ENCODE measurements at places on chromosomes 11 and 22.

DNA sequence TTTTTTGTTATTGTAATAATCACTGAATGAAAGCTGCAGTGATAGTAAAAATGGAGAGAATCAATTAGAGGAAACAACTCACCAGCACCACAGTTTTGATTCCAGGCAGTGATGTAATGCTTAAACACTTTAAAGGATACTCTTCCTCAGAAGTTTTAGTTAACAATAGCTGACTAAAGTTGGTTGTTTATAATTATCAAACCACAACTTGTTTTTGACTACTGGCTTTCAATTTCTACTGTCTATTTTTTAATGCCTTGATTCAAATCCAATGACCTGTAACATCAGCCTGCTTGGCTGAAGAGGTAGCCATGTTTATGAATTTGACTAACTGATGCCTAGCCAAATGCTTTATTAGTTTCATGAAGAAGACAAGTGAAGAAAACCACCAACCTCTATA lies 18.2 kb upstream of the CASP12 start:
- no peak for DNase-seq

DNA sequence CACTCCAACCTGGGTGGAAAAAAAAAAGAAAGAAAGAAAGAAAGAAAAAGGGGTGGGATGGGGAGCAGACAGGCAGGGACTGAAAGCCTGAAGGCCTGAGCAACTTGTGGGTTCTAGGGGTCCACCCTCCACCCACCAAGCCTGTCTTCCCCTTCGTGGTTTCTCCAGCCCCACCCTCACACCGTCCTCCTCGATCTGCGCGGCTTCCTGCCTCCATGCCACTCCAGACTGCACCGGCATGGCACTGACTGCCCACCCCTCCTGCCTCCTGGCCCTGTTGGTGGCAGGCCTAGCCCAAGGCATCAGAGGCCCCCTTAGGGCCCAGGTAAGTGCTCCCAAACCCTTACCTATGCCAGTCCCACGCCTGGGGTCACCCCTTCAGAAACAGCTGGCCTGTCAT lies at the start of gene CTSW:
Gene CTSW (plus strand): TSS at position 221 of the 400 bp plus-strand sequence. CDS start 18 bp downstream, at position 239.
- no peak for DNase-seq

GRCh38 chr22:32389685-32390084 lies 22.4 kb downstream of the RTCB start:
- DNase-seq: no peak

DNA sequence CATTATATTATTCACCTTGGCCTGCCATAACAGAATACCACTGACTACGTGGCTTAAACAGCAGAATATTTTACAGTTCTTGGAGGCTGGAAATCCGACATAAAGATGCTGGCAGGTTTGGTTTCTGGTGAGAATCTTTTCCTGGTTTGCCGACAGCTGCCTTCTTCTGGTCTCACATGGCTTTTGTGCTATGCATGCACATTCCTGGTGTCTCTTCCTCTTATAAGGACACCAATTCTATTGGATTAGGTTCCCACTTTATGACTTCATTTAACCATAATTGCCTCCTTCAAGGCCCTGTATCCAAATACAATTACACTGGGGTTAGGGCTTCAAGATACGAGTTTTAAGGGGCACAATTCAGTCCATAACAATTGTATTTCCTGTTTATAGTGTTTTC lies 17.1 kb downstream of the RNF214 start:
- no peak for DNase-seq

DNA sequence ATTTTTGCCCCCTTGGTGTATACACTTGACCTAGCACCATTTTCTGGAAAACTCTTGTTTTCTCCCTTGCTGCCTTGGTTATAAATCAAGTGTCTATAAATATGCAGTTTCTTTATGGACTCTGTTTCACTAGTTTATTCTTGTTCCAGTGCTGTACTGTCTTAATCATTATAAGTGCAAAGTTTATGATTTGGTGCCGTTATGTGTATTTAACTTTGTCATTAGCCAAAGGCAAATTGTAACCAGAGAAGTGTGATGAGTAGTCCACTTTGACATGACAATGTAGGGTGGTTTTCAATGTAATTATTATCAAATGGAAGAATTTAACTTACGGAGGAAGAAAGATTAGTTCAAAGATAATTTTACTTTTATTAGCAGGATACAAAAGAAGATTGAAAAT lies 40.3 kb downstream of the SPECC1L start:
- no peak for DNase-seq

DNA sequence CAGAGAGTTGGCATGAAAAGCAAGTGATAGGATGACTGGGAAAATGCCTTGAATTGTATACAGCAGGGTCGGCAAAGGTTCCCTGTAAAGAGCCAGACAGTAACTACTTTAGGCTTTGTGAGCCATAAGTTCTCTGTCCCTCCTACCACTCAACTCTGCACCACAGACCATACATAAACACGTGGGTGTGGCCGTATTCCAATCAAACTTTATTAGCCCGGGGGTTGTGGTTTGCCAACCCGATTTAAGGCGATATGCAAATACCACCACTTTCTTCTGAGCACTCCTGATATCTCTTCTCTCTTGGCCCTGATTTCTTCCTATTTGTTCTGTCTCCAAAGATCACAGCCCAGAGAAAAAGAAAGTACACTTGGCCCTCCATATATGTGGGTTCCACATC lies 87.5 kb downstream of the MN1 start:
- no peak for DNase-seq

- DNase-seq: no peak
Measured at GRCh38 chr11:45209891-45210699, 63.7 kb downstream of the PRDM11 start.

GRCh38 chr22:43289531-43289963 lies 53.6 kb downstream of the SCUBE1 start:
- DNase-seq: no peak

- no peak for DNase-seq
Measured at GRCh38 chr11:59180907-59181306, 9.0 kb downstream of the DTX4 start.

- no peak for DNase-seq
Measured at GRCh38 chr22:19807914-19808872, 46.5 kb downstream of the GNB1L start.

- DNase-seq: no peak
Measured at GRCh38 chr11:61404641-61405040, 12.3 kb downstream of the TMEM216 start.

GRCh38 chr22:46854125-46854870 lies 91.8 kb downstream of the TBC1D22A start:
- no peak for DNase-seq

DNA sequence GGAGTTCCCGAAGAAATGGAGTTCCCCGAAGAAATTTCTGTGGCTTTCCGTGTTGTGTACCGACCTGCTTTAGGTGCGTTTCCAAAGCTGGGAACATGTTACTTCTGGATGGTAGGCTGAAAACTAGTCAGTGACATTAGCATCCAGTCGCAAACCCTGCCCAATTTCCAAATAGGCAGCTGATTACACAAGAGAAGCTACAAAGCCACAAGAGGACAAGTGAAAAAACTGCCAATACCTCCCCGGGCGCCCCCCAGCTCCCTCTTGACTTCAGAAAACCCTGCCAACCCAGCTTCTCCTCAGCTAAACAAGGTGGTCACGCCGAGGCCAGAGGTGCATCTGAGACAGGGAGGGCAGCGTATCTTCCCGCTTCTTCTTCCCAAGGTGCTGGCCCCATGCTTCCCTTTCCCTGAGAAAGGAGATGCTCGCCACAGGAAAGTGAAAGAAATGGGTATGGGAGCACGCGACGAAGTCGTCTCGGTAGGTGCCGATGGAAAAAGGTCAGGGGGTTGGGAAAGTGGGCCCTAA lies 551 bp downstream of the AGBL2 start:
- DNase-seq: no peak

- DNase-seq: no peak
Measured at GRCh38 chr11:130198964-130199363, 39.4 kb downstream of the ST14 start.

DNA sequence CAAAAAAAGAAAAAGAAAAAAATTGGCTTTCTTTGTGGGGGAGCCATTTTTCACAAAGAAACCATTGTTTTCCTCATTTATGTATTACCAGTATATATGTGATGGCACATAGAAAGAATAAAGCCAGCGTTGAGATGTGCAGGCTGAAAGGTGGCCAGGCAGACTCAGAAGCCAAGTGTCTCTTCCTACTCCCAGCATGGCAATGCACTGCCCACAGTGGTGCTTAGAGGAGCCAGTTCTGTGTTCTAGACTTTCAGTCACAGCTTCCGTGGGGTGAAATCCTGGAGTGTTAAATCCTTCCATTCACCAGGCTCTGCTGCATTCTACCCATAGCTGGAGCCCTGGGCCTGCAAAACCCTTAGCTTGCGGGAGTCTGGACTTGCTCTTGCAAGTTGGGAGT lies 18.9 kb downstream of the SNAP29 start:
- DNase-seq: no peak

- no peak for DNase-seq
Measured at GRCh38 chr11:79050786-79051185, 390.0 kb downstream of the TENM4 start.

GRCh38 chr22:35754761-35755160 lies 37.1 kb downstream of the APOL5 start:
- no peak for DNase-seq

DNA sequence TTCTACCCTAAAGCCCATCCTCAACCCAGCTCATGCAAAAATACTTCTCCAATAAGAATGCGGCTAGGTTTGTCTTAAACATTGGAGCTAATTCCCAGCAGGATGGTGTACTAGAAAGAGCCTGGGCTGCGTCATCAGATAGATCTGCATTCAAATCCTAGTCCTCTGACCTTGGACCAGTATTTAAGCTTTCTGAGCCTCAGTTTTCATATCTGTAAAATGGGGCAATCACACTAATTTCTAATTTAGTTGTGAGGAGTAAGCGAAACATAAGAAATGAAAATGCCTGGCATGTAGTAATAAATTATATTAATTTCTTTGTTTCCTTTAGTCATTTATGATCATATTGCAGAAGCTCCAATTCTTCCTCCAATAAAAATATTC lies 32.2 kb upstream of the ACCSL start:
- no peak for DNase-seq

GRCh38 chr11:116420770-116421528 lies 351.8 kb downstream of the BUD13 start:
- DNase-seq: no peak

GRCh38 chr11:46912526-46913150 lies 5.7 kb downstream of the LRP4 start:
- peak; percentile 29 for DNase-seq

DNA sequence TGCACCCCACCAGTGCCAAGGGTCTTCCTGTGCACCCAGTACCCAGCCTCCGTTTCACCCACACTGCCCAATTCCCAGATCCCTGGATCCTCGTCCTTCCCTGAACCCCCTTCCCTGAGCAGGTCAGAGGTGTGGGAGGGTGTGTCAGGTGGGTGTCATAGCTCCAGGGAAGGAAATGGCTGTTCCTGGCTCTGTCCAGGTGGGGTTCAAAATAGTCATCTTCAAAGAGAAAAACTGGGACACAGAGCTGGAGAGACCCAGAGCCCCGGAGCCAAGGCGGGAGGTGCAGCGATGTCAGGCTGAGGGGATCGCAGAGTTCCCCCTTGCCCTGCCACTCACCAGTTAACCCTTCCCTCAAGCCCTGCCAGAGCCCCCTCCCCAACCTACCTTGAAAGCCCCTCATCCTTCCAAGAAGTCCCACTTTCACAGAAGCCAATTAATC lies 698 bp downstream of the C1QTNF4 start:
- DNase-seq: no peak

DNA sequence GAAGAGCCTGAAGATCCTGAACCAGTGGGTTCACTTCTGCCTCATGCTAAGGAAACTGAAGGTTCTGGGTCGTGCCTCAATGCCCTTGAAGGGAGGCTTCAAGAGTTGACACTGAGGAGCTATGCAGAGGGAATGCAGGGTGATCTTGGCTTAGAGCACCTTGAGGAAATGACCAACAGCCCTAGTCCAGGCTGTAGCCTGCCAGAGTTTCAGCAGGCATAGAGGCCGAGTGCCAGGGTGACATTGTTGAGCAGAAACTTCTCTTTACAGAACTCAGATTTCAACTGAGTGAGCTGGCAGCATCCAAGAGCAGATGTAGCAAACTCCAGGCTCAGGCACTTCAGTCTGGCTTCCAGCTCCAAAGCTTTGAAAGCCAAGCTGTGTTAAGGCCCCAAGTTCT lies 23.1 kb upstream of the CAPRIN1 start:
- no peak for DNase-seq

- no peak for DNase-seq
Measured at GRCh38 chr11:22930816-22931594, 70.7 kb upstream of the CCDC179 start.

DNA sequence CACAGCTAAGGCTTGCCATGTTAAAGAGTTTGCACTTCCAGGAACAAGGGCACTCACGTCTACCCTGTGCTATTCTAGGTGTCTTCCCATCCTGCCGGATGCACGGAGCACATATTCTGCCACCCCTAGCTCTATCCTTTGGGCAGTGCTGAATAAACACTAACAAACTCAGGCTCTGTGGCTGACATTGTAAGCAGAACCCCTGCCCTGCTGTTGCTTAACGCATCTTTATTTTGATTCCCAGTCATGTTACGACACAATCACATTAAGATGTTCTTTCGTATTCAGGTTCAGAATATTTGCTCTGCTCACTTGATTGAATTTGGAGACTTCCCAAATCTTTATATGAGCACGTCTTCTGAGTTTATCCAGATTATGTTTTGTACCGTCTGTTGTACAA lies 3.7 kb upstream of the HDHD5 start:
- no peak for DNase-seq

GRCh38 chr11:72421351-72421750 lies 13.0 kb downstream of the CLPB start:
- no peak for DNase-seq

DNA sequence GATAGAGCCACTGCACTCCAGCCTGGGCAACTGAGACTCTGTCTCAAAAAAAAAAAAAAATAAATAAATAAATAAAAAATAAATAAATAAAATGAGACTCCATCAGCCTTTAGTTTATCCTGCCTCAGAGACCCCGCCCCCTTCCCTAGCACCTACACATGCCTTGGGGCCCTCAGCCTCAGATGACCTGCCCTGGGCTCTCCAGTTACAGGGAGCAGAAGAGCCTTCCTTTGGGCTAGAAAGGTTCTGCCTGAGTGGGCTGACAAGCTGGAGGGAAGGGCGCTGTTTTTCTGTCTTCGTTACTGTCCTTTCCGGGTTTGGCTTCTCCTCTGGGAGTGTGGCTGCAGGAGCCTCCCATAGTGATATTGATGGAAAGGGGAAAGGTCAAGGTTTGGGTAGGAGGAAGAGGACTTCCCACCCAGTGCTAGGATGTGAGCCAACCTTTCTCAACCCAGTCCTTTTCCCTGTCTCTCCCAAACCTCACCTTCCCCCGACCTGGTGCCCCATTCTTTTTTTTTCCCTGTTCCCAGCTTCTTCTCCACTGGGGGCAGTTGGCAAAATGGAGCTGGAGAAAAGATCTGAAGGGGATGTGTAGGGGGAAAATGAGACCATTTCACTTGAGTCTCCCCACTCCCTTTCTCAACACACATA lies 1.5 kb upstream of the SF3B2 start:
- DNase-seq: peak; percentile 54

- DNase-seq: no peak
Measured at GRCh38 chr22:19929586-19930550, 11.7 kb upstream of the COMT start.

GRCh38 chr11:90558328-90558865 lies 335.5 kb upstream of the CHORDC1 start:
- no peak for DNase-seq

All from NCI-H2107 (cell line).